ENCODE measurements at places on chromosomes 16 and 17.

- no peak for DNase-seq
These were observed 30.3 kb upstream of the VAT1L start for GRCh38 chr16:77758046-77758445.

GRCh38 chr17:35087731-35088355 lies 24.3 kb upstream of the RFFL start:
- no peak for DNase-seq

DNA sequence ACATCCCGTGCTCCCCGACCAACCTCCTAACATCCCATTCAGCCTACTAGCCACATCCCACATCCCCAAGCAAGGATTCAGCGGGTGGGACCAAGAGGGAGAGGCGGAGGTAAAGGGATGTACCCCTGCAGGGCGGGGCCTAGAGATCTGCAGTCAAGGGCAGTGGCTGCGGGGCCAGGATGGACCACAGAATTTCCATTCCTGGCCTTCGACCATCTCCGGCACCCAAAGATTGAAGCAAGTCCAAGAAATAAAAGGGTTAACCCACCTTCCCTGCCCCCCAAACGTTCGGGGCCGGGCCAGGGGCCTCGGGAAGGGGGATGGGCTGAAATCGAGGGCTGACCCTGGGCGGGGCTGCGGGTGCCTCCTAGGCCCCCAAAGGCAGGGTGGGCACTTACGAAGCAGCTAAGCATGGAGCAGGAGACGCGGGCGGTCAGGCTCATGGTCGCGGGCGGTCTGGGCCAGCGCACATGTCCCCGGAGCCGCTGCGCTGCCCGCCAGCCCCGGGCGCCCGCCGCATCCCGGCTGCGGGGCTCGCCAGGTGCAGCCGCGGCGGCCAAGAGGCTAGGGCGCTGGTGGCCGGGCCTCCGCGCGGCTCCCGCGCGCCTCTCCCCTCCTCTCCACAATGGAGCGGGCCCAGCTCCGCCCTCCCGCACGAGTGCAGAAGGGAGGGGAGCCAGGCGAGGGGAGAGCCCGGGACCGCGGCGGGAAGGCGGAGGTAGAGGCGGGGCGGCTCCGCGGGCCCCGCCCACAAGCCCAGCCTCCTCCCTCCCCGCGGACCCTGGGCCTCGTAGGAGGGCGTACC lies at the start of gene MTMR4:
Gene MTMR4, minus strand, starts transcription at position 674 of the 805 bp plus-strand sequence. Its CDS starts 231 bp downstream, at position 443.
- DNase-seq, result peak; percentile 75

- no peak for DNase-seq
These were observed 144.7 kb downstream of the MYO1D start for GRCh38 chr17:32732296-32732642.

GRCh38 chr17:37176723-37177122 lies 199.1 kb upstream of the C17orf78 start:
- no peak for DNase-seq

GRCh38 chr17:68457168-68457538 lies at the start of gene WIPI1:
WIPI1 (minus strand) TSS chr17:68457496; CDS start chr17:68457421, 75 bp downstream.
- DNase-seq, result no peak

GRCh38 chr17:61130330-61130729 lies 269.3 kb upstream of the TBX2 start:
- DNase-seq, result no peak

- DNase-seq, result peak; percentile 8
These were observed 29.5 kb upstream of the CDH1 start for GRCh38 chr16:68707340-68708152.

DNA sequence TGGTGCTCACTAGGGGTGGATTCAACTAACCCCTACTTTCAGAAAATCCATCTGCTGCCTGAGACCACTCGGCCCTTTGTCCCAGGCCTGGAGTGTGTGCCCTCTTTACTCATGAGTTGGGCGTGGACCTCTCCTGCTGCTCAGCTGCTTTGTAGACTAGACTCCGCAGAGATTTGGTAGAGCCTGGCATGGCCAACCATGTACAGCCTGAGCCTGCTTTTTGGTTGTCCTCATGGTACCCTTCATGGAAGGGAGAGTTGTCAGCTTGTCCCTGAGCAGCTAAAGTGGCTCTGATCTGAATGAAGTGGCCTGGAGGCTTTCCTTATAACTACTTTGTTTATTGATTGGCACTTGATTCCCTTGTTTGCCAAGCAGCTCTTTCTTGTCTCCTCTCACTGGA lies 1.5 kb downstream of the EDC4 start:
- no peak for DNase-seq

GRCh38 chr17:8046929-8047768 lies 8.3 kb downstream of the ALOX15B start:
- no peak for DNase-seq

DNA sequence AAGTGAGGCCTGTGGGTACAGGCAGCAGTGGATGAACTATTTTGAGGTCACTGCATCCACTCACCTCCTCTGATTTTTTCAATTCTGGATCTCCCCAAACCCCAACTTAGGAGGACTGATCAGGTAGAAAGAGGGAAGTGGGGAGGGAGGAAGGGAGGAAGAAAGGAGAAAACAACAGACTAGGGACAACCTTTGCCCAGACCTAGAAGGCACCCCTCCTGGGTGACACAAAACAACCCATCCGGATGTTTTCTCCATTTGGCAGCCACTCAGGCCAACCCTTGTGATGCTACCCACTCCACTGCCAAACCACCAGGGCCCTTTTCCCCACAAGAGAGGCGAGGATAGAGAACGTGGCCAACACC lies 2.7 kb downstream of the ORMDL3 start:
- no peak for DNase-seq

- no peak for DNase-seq
These were observed 168.6 kb upstream of the PIRT start for GRCh38 chr17:11006530-11006929.

- no peak for DNase-seq
These were observed 65.3 kb downstream of the RBFOX1 start for GRCh38 chr16:7397901-7398300.

GRCh38 chr17:1032391-1032790 lies 35.5 kb downstream of the TIMM22 start:
- DNase-seq, result no peak

DNA sequence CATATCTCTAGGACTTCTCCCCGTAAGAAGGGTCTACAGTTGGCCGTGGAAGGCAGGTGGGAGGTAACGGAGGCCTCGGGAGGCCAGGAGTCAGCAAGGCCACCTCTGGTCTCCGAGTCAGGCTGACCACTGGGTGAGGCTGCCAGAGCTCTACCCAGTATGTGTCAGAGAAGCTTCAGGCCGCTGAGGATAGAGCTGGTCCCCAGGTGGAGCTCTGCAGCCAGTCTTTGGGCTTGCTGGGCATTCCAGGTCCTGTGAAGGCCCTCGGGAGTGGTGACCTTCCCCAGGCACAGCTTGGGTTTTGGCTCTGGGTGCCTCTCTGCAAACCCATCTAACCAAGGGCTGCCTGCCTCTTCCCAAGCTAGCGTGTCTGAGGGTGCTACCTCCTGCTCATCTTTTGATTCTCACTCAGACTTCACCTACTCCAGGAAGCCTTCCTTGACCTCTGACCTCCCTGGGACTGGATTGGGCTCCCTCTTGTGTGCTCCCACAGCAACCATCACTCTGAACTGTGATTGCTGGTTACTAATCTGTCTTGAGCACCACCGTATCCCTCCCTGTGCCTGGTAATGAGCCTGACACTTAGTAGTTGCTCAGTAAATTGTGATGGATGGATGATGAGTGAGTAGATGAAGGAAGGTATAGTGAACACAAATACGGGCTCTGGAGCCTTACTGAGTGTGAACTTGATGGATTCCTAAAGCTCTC lies 22.3 kb downstream of the RHBDL3 start:
- DNase-seq, result no peak

- DNase-seq, result no peak
These were observed 149.4 kb downstream of the AIPL1 start for GRCh38 chr17:6285486-6285885.

- DNase-seq, result no peak
These were observed 23.2 kb downstream of the REXO5 start for GRCh38 chr16:20829536-20829935.

DNA sequence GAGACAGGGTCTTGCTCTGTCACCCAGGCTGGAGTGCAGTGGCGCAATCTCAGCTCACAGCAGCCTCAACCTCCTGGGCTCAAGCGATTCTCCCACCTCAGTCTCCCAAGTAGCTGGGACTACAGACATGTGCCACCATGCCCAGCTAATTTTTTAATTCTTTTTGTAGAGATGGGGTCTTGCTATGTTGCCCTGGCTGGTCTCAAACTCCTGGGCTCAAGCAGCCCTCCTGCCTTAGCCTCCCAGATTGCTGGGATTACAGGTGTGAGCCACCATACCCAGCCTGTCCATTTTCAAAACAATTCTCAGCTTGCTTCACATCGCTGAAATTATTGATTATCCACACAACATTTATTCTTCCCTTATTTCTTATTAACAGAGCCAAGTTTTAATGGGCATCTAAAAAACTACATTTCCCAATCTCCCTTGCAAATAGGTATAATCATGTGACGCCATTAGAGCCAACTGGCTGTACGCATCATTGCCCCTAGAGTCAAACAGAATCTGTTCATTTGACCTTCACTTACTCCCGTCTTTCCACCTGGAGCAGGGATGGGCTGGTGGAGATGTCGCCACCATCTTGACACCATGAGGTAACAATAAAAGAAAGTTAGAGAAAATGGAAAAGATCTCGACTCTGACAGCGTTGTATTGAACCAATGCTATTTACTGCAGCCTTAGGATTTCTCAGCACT lies 148.0 kb upstream of the FOXF1 start:
- no peak for DNase-seq

DNA sequence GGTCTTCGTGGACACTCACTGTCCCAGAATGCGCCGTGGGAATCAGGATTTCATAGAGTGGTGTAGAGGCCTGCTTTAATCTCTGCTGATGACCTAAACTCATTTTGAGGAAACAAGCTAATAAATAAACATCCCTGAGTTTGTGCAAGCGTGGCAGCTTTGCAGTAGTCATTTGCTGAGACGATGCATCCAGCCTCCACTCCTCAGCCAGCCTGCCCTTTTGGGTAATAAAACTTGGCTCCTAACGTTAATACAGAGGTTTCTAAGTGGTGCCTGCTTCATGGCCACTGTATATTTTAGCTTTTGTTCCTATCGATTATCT lies 1.3 kb downstream of the DGKE start:
- DNase-seq, result no peak

DNA sequence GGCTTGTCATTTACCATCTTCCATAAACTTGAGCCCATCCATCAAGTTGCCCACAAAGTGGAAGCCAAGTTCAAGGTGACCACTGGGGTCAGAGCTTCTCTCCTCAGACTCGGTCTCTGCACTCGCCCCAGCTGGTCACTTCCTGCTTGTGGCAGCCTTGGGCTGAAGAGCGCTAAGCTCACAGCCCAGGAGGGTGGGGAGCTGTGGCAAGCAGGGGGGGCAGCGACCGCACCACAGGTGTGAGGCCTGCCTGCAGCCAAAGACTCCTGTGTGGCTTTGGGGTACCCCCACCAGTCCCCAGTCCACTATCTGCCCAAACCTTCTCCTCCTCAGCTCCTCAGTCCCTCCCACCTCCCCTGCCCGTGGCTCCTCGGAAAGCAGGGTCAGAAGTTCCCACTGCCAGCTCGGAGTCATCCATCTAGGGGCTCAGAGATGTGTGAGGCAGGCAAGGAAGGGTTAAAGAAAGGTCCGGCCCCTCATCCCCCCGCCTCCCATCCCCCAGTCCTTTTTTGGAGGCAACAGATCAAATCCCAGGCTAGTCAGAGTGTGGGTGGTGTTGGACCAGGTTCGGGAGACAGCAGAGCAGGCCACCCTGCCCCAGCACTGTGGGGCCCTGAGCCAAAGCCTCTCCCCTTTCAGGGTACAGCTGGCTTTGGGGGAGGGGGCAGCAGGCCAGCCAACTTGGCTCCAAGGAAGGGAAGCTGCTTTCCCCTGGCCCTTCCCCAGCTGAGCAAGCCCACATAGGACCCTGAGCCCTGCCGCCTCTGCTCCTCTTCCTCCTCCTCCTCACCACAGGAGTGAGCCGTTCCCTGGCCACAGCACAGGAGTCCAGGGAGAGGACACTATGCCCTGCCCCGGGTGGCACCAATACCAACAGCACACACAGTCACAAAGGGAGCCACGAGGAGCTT lies 3.2 kb downstream of the CSF3 start:
- no peak for DNase-seq

DNA sequence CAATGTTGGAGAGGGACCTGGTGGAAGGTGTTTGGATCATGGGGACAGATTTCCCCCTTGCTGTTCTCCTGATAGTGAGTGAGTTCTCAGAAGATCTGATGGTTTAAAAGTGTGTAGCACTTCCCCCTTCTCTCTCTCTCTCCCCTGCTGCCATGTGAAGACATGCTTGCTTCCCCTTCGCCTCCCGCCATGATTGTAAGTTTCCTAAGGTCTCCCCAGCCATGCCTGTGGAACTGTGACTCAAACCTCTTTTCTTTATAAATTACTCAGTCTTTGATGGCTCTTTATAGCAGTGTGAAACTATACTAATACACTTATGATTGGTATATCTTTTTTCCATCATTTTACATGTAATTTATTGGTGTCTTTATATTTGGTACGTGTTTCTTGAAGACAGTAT lies 13.4 kb downstream of the ADGRG5 start:
- no peak for DNase-seq

DNA sequence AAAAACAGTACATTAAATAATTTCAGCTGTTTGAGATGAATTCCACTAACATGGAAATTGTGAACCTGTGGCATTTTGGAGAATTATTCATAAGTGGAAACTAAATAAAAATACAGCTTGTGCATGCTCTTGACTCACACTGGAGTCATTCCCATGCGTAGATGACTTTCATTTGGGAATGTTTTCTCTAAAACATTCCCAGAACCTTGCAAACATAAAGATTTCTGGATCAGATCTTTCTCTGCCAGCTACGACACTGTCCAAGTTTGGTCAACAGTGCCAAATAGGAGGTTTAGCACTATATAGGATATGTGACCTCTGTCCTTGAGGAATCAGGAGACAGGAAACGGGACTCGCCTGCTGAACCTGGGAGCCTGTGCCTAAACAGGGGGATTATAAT lies 400.9 kb downstream of the SLC39A11 start:
- no peak for DNase-seq

- peak; percentile 45 for DNase-seq
These were observed 10.5 kb upstream of the GSE1 start for GRCh38 chr16:85602402-85603202.

GRCh38 chr17:78826836-78827509 lies 13.6 kb downstream of the USP36 start:
- no peak for DNase-seq

- peak; percentile 70 for DNase-seq
These were observed 893 bp downstream of the GINS2 start for GRCh38 chr16:85687651-85688471.

DNA sequence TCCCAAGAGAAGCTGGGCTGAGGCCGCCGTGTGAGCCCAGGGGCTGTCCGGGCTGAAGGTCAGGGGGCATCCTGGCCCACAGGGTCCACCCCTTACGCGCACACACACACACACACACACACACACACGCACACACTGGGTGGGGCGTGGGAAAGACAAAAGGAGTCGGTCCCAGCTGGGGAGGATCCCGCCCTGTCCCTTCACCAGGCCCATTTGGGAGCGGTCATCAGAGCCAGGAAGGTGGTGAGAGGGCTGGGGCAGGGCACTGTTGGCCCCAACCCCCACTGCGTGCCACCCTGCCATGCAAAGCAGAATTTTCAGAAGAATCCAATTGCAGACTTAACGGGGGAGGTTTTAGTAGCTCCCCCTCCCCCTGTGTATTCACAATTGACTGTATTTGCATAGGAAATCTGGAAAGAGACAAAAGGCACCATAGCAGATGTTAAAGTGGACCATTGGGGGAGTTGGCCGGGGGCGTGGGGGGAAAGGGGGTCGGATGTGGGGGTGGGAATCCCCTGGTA lies 11.3 kb upstream of the CD300A start:
- peak; percentile 60 for DNase-seq

- DNase-seq, result peak; percentile 54
These were observed 21.4 kb downstream of the ALOX15B start for GRCh38 chr17:8060274-8060673.

GRCh38 chr17:49836111-49837030 lies 11.5 kb downstream of the TAC4 start:
- no peak for DNase-seq
